Stimulated activated CD4-positive, alpha-beta T cell treated with anti-CD3 and anti-CD28 coated beads, Interleukin-2, amount 100 ng/mL, for 4 hours (primary cell): ENCODE measurements at places on chromosomes 5 and 9.
A peak's percentile ranks its signal among the peaks of the same experiment; 100 is the strongest.

DNA sequence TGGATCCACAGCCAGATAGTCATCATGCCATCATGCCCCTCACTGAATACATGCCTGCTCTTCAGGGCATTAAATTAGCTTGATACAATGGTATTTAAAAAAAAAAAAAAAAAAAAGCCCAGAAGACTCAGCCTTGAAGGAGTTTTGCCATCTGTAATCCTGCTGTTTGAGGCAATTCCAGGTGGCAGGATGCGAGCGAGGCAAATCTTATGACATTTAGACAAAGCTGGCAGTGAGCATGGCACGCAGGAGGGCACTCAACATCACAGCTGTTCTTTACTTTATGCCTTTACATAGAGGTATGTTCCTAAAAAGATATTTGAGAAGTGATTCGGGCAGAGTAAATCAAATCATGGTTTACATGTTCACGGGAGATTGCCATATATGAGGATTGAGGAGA is 692.0 kb upstream of the DMAC1 start:
- no peak for DNase-seq

- DNase-seq = no peak
Measured at GRCh38 chr5:141760753-141761152, 78.7 kb upstream of the ARAP3 start.

- DNase-seq = no peak
Measured at GRCh38 chr9:4366591-4367330, 66.9 kb upstream of the GLIS3 start.

GRCh38 chr5:74400067-74400466 is 240.5 kb downstream of the ENC1 start:
- no peak for DNase-seq

DNA sequence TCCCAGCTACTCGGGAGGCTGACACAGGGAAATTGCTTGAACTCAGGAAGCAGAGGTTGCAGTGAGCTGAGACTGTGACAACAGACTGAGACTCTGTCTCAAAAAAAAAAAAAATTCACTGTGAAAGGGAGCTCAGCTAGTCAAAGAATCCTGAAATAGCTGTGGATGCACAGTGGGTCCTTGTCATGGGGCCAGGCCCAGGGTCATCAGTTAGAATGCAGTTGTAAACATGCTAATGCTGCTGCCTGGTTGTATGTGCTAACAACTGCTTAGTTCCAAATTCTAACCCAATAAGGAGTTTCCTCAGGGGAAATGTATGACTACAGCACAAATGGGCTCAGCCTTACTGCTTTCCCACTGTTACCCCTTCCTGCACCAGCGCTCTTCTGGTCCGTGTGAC is 84.0 kb downstream of the PALM2AKAP2 start:
- no peak for DNase-seq

DNA sequence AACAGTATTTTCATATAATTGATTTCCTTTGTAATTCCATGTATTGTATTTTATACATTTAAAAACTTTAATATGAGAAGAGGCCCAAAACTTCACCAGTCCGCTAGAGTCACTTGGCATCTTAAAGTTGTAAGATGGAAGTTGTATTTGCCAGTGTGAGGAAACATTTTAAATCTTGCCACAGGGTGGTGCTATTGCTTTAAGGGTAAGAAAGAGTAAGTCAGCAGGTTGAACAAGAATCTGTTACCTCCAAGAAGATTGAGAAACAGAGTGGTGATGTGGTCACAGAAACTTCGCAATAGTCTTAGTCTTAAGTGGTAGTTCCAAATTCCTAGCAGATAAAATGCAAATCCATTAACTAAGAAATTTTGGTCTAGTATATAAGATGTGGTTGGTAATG is 39.8 kb upstream of the RANBP6 start:
- peak; percentile 39 for DNase-seq

- no peak for DNase-seq
Measured at GRCh38 chr9:20139763-20140290, 351.0 kb upstream of the SLC24A2 start.

DNA sequence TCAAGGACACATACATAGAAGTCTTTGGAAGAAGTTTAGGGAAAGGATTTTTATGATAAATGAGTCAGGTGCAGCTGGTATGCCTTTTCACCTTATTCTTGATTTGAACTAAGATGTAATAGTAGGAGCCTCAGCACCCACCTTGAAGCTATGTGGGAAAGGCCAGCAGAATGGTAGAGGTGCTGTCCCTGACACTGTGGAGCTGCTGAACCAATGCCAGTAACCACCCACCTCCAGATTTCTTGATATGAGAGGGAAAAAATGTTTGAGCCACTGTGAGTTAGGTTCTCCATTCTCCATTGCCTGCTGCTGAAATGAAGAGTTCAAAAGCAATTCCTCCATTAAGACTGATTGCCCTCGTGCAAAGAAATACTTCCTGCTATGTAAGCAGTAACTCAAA is 12.2 kb upstream of the HMGCR start:
- DNase-seq = no peak

- no peak for DNase-seq
Measured at GRCh38 chr9:121285835-121286687, 18.1 kb downstream of the GSN start.

GRCh38 chr5:14234204-14234603 is 91.1 kb downstream of the TRIO start:
- no peak for DNase-seq

DNA sequence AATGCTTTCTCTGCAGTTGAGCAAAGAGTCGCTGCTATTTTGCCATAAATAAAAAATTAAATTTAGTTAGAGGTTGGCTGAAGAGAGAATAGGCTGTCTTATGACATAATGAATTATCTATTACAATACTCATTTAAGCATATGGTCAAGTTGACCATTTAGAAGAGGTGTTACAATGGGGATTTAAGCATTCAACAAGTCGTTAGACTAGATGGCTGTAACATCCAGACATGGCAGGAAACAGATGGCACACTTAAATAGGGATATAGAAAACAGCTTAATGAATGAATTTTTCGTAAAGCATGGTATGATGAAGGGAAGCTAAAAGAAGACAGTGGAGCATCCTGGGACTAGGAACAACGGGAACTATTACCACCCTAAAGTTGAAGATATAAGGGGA is 160.3 kb upstream of the PTPRD start:
- no peak for DNase-seq

GRCh38 chr5:6485441-6485840 is 36.8 kb downstream of the UBE2QL1 start:
- DNase-seq = no peak

DNA sequence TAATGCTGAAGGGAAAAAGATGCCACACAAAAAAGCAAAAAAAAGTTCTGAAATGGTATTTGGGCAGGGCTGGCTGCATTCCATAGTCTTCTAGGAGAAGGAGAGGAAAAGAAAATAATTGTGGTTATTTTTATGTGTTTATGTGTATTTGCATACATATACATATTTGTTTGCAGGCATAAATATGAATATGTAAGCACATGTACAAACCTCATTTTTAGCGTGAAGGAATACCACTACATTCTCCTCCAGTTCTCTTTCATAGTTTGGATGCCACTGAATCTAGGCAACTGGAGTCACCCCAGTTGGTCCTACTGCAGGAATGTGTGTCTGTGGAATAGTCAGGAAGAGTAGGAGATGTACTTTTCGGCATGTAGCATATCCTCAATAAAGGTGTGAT is 181.1 kb downstream of the YTHDC2 start:
- DNase-seq = no peak

GRCh38 chr9:224582-225520 is 10.2 kb downstream of the DOCK8 start:
- no peak for DNase-seq

DNA sequence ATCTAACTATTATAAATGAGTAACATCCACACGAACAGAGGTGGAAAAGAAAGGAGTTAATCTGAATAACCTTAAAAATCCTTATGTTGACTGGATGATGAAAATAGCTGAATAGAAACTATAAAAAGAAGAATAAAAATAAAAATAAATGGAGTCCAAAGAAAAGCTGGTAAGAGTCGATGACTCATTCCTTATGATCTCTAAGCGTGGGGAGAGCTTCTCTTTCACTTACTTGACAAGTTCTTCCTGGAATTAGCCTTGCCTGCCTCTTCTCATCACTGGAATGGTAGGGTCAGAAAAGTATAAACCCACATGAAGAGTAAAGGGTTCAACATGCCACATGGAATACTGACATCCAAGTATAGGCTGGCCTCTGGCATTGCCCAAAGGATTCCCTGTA is 477.0 kb upstream of the RGMB start:
- DNase-seq = no peak

DNA sequence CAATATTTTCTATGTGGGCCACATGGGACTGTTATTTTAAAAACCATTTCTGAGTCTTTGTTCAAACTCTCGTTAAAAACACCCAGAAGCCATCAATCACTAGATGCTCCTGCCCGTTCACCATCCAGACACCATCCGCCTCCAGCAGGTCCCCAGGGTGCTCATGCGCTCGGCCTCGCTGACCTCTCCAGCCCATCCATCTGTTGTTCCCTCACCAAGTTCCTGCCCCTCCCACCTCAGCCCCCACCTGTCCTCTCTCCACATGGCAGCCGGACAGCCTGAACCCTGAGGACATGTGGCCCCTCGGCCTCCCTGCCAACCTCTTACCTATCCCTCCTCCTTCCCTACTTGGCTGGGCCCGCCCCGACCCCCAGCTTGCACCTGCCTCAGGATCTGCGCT is 31.6 kb downstream of the NSUN2 start:
- DNase-seq = no peak

GRCh38 chr5:61186634-61187033 is 24.4 kb upstream of the SMIM15 start:
- DNase-seq = no peak

DNA sequence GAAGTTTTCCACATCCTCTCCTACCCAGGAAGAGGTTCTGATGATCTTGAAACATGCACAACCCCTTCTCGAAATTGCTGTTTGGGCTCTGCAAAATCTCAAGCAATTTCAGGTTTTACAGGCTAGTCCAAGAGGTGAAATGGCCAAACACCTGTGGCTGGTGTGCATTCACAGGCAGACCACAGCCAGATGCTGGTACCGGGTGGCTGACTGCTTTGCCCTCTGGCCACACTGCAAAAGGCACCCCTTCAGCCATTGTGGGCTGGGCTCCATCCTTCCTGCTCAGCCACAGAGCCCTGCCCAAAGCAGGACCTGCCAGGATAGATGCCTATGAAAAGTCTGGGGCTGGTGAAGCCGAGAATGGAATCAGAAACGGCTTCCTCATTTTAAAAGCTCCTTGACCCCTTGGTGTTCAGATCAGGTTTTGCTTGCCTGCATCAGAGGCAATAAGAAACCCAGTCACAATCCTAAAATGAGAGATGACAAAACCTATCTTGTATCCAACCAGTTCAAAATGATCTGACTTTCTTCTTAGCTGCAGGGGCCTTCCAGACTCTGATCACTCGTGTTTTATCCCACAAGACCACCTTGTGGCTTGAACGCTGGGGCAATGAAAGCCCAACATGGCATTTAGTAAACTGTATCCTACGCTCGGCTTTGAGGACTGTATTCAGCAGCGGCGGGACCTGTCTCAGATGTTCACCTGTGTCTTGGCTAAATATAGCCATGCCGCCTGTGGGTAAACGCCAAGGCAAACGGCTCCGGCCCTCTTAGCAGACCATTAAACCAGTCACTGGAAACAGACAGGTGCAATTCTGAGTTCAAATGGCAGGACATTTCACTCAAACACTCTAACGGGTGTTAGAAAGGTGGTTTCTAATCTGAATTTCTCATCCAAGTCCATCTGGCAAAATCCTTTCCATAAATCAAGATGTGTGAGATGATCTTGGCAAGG is 49.6 kb downstream of the EPB41L4B start:
- no peak for DNase-seq

GRCh38 chr9:2050236-2050635 is 35.1 kb downstream of the SMARCA2 start:
- DNase-seq = no peak

DNA sequence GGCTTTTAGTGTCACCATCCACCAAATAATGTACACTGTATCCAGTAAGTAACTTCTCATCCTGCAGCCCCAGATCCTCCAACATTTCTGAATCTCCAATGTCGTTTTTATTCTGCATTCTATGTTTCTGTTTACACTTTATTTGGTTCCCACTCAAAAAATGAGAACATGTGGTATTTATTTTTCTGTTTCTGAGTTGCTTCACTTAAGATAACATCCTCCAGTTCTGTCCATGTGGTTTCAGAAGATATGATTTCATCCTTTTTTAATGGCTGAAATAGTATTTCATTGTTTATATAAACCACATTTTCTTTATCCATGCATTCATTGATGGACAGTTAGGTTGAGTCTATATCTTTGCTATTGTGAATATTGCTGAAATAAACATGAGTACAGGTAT is 677.3 kb upstream of the FTMT start:
- DNase-seq = no peak

DNA sequence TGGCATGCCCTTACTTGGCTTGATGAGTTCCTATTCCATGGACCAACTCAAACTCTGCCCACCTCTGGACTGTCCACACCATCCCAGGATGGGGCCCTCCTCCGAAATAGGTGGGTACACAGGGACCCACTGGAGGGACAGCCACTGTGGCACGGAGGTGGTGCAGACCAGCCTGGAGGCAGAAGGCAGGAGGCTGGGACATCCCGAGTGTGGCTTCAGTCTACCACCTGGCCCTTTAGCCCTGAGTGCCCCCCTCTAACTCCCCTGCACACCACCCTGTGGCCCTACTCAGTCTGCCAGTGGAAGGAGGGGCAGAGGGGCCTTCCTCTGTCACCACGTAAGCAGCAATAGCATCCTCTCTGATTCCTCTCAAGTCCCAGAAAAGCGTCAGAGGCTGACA is 3.7 kb downstream of the IL3 start:
- DNase-seq = no peak

DNA sequence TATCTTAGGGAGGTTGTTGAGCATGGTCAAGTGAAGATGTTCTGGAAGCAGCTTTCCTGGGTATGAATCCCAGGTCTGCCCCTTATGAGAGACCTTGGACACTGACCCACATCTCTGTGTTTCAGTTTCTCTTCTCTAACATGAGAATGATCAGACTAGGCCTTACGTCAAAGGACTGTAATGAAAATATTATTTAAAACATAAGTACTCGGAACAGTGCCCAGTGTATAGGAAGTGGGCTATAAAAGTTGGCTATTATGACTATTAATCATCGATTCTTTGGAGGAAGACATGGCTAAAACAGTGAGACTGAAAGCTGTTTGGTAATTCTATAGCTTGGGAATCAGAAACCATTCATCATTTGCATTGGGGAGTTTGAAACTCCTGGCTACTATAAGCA is 65.3 kb upstream of the MYO10 start:
- DNase-seq = no peak

- DNase-seq = no peak
Measured at GRCh38 chr5:109486200-109486804, 76.5 kb upstream of the PJA2 start.

- DNase-seq = no peak
Measured at GRCh38 chr5:40166802-40167201, 512.9 kb upstream of the PTGER4 start.

- no peak for DNase-seq
Measured at GRCh38 chr5:173793648-173794548, 94.3 kb upstream of the CPEB4 start.

DNA sequence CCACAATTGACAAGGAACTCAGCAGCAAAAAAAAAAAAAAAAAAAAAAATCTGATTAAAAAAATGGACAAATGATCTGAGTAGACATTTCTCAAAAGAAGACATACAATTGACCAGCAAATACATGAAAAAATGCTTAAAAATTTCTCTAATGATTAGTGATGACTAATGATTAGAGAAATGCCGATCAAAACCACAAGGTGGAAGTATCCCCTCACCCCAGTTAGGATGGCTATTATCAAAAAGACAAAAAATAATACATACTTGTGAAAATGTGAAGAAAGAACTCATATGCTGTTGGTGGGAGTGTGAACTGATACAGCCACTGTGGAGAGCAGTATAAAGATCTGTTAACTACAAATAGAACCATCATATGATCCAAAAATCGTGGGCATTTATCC is 245.3 kb downstream of the OSTF1 start:
- DNase-seq = no peak

GRCh38 chr5:143201589-143201988 is 201.9 kb downstream of the NR3C1 start:
- no peak for DNase-seq
